ENCODE measurements at places on chromosomes 2 and 18. TPM values are rescaled to one million over a fixed set of nuclear protein-coding genes. Genes with fewer than 3 reads are reported as not detected.

The GKN1 gene
- total RNA-seq = not detected

The SPIRE1 gene
- total RNA-seq = 18.3 TPM

The TPGS2 gene
- 94.8 TPM for total RNA-seq

The ARHGAP15 gene
- total RNA-seq = not detected

The CNTNAP5 gene
- not detected for total RNA-seq

The TUBA3E gene
- 0.62 TPM for total RNA-seq

The MYOM1 gene
- 0.19 TPM for total RNA-seq

The POMC gene
- not detected for total RNA-seq
